ENCODE measurements at places on chromosomes 4 and X. TPM values are rescaled to one million over a fixed set of nuclear protein-coding genes. Genes with fewer than 3 reads are reported as not detected.

Gene PAK3
- total RNA-seq = 18.4 TPM

DNA sequence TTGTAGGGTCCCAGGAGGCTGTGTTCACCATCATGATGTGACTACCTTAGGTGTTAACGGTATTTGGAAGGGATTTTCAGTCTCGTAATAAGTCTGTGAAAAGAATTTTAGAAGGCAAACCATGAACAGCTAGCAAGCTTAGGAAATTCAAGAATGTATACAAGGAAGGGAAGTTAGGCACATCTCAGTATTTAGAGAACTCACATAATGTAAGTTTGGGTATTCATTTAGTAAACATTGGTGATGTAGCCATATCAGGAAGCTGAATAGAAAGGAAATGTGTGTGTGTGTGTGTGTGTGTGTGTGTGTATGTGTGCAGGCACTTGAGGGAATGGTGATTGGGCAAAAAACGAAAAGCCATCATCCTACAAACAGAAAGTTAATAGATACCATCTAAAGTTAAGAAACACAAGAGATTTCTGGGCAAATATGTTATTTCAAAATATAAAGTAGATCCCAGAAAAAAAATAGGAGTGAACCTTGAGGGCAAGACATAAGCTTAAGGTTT is 34.7 kb upstream of the PRKX start:
- H3K27ac ChIP-seq = no peak overlapping the region
- H3K36me3 ChIP-seq = no peaks in the 10 kb centered on the region
- no peak overlapping the region for H3K4me3 ChIP-seq
- H3K4me1 ChIP-seq = no peaks in the 10 kb centered on the region
- H3K27me3 ChIP-seq = peaks cover 7% of the 10 kb centered on the region
- no peak for DNase-seq

DNA sequence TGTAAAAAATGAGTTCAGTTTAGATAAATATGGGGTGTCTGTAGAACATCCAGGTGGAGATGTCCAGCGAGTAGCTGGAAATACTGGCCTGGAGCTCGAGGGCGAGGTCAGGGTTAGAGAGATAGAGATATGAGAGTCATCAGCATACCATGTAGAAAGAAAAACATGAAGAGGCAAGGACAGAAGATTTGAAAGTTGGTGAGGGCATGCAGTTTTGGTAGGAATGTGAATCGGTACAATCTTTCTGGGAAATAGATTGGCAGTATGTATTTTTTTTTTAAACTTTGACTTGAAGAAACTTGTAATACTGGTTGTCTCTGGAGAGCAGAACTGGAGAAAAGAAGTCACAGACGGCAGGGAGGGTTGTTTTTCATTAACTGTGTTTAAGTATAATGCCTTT is 2.4 kb upstream of the SNX12 start:
- H3K36me3 ChIP-seq = no peaks in the 10 kb centered on the region
- H3K4me3 ChIP-seq = no peak overlapping the region
- H3K27ac ChIP-seq = no peak overlapping the region
- H3K27me3 ChIP-seq = no peaks in the 10 kb centered on the region
- no peak for DNase-seq
- H3K4me1 ChIP-seq = peaks cover 7% of the 10 kb centered on the region

GRCh38 chr4:176627916-176628315 is 164.8 kb downstream of the VEGFC start:
- no peak overlapping the region for H3K4me3 ChIP-seq
- H3K27me3 ChIP-seq = peaks cover 3% of the 10 kb centered on the region
- no peaks in the 10 kb centered on the region for H3K36me3 ChIP-seq
- peaks cover 5% of the 10 kb centered on the region for H3K4me1 ChIP-seq

GRCh38 chr4:149347139-149347538 is 468.5 kb downstream of the IQCM start:
- no peaks in the 10 kb centered on the region for H3K27me3 ChIP-seq
- no peak overlapping the region for H3K27ac ChIP-seq
- no peaks in the 10 kb centered on the region for H3K4me1 ChIP-seq
- no peak for DNase-seq
- no peak overlapping the region for H3K4me3 ChIP-seq
